Activated T-cell treated with anti-CD3 and anti-CD28 coated beads, Interleukin-2, amount 50 U/mL, for 72 hours (primary cell): ENCODE measurements at places on chromosomes 6 and 20. TPM values are rescaled to one million over a fixed set of nuclear protein-coding genes. Genes with fewer than 3 reads are reported as not detected.

- DNase-seq = no peak
These were observed 8.5 kb downstream of the TRMT11 start for GRCh38 chr6:125994670-125995488.

- DNase-seq = no peak
These were observed 1293.7 kb downstream of the EPHA7 start for GRCh38 chr6:92125681-92126080.

TAGAP gene
- 34.6 TPM for total RNA-seq

GRCh38 chr6:24838994-24839393 lies 40.3 kb upstream of the ARMH2 start:
- no peak for DNase-seq

PPP1R16B gene
- total RNA-seq = 143 TPM

DNA sequence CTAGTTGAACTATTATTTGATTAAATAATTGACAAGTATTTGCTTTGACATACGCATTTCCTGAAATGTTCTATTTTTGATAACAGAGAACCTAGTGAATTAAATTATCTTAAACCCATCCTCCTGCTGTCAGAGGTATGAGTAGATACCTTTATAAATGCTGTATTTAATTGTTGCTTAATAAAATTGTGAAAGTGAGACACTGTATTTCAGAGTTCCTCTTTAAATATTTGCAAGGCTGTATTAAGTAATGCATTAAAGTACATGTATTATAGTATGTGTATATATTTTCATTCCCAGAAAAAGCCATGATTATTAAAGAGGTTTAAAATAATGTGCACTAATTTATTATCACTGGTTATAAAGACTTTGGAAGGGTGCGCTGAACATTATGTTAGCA lies 483.8 kb downstream of the TFAP2B start:
- DNase-seq = no peak
